SHP77 (cell line): ENCODE measurements at places on chromosomes 16 and 17.

- no peak for DNase-seq
Measured at GRCh38 chr17:32564325-32564724, 77.5 kb downstream of the CDK5R1 start.

DNA sequence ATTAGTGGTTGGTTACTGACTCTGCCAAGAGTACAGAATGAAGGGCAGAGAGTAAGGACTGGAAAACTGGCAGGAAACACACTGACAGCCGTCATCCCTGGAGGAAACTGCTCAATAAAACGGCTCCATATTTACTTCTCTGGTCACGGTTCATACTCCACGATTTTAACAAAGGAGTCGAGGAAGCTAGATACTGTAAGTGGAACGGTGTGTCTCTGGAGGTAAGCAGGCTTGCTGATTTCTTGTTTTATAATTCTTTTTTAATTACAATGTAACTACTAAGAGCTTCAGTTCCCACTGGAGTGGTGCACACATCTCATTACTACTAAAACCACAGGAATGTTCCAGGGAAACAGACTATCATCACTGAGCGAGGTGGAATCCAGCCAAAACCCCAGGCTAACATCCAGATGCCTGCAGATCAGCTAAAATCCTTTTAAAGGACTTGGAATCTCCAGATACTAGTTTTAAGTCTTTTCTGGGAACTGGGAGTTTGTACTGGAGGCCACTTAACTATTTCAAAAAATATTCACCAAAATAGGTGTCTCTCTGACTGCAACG, 17.8 kb downstream of the SERPINF1 start:
- no peak for DNase-seq

DNA sequence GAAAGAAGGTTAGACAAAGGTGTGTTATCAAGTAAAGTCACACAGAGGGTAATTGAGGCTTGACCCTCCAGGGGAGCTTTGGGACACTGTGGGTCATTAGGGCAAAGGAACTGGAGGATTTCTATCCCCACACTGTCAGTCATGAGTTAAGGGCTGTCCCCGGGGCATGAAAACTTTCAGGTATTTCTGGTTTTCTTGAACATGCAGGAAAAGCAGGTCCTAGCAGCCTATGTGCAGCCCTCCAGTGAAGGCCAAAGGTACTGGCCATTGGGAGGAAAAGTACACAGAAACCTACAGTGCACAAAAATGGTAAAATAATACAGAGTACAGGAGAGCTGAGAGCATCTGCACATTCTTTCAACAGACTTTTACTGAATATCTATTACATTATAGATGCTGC, 44.4 kb upstream of the SCNN1B start:
- no peak for DNase-seq

DNA sequence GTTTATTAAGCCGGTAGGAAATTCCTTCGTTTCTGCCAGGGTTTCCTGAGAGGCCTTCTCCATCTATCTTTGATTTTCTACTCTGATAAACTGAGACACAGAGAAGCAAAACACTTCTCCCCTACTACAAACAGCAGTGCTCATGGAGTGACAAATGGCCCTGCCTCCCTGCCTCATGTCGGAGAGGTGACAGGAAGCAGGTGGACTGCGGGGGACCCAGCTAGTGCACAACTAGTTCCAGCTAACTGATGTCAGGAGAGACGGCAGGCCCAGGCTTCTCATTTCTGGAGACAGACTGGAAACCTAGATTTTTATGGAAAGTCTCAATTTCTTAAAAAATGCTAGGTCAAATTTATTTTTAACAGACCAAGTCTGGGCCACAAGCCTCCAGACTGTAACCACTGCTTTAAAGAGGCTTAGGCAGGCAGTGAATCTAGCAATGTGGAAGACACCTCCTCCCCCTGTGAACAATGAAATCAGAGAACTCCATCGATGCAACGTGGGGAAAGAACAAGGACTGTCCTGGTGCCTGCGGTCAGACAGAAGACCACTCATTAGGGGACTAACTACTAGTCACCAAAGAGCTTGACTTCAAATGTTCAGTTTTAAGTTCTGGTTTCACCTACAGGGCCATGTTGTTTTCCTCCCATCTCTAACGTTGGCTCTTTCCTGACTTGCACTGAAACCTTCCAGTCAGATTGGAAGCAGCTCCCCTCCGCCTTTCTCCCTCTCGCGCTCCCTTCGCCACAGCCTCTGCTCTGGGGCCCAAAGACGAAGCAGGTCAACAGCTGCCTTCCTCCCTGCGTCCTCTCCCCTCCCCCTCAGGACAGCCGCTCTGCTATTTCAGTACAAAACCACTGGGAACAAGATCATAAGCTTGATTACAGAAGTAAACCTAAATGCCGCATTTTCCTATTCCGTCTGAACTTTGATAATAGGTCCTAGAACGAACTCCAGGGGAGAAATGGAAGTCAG, 17.6 kb downstream of the GTF3C1 start:
- no peak for DNase-seq

DNA sequence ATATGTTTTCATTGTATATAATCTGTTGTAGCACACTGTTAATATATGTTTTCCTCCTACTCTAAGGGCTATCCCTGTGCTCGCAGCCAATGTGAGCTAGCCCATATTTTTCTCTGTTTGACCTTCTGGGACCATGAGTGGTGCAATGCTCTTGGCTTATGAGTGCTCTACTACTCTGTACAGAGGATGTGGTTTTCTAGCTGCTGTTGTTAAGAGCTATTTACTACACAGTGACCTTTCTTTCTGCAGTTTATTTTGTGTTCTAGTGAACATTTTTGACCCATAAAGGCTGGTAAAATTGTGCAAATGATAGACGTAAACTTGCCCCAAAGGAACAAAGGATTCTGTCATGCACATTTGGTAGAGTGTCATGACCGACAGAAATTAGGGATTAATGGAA, 84.1 kb upstream of the CPHXL start:
- no peak for DNase-seq

- no peak for DNase-seq
Measured at GRCh38 chr17:35856603-35857002, 12.1 kb downstream of the HEATR9 start.
